Occipital lobe (tissue), 3 donors: ENCODE measurements at places on chromosomes 5 and 9. TPM values are rescaled to one million over a fixed set of nuclear protein-coding genes. Genes with fewer than 3 reads are reported as not detected.

Gene PDE6A
- not detected for total RNA-seq

Gene FOXD4L4
- total RNA-seq = 0.78 TPM

Gene FRMD3
- 68.8 TPM for total RNA-seq

Gene OR1Q1
- total RNA-seq = not detected

Gene ADRA1B
- 1.1 TPM for total RNA-seq

Gene SAXO1
- not detected for total RNA-seq

Gene IL9
- not detected for total RNA-seq

Gene CSNK1A1
- total RNA-seq = 520 TPM

Gene RETREG1
- total RNA-seq = 71.3 TPM

Gene PPP2R2B
- total RNA-seq = 141 TPM

Gene ADRB2
- 1.6 TPM for total RNA-seq

Gene GNG10
- 37.4 TPM for total RNA-seq

Gene PCDHGA1
- 4.8 TPM for total RNA-seq
